ENCODE measurements at places on chromosomes 7 and 10.

DNA sequence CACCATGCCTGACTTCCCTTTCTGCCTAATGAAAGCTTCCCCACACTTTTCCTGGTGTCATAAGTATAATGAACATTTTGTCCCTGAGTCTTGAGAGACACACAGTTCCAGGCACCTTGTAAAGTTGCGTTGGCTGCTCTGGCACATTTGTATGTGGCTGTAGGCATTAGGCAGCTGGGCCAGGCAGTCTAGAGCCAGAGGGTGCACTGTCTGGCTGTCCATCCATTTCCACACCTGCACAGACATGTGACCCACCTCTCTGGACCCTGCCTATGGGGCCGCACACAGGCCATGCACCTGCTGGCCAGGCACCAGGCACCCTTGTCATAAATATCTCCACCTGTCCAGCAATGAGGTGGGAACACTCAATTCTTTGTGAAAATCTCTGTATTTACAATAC lies 54.7 kb upstream of the ANTXRL start:
- DNase-seq = no peak

DNA sequence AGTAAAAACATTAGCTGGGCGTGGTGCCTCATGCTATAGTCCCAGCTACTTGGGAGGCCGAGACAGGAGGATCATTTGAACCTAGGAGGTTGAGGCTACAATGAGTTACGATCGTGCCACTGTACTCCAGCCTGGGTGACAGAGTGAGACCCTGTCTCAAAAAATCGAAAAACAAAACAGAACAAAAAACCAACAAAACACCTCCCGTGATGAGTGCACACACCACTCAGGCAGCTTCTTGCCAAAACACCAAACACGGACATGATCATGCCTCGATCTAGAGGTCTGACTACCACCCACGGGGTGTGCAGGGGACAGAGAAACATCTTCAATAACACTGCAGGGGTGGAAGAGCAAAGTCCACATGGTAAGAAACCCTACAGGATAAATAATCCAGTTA lies 44.4 kb downstream of the AMZ1 start:
- no peak for DNase-seq

DNA sequence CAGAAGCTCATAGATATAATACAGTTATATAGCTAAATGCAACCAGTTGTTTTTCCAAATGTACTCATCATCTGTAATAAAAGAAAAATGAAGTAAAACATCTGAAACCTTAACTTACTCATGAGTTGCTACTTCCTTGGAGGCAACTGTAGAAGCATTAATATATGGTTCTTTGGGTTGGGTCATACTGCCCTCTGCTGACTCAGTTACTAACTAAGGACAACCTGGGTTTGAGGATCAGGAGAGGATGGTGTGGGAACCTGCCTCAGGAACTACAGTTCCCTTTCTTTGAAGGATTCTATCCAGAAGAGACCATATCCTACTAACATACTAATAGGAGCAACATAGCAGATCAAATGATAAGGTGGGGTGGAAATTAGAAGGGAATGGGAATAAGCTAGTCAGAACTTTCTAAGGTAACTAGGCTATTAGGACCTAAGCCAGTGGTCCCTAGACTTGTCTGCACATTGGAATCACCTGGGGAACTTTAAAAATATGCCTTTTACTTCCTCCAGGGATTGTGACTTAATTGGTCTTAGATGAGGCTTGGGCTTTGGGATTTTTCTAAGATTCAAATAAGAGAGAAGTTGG lies 20.7 kb downstream of the COX15 start:
- DNase-seq = peak; percentile 38

DNA sequence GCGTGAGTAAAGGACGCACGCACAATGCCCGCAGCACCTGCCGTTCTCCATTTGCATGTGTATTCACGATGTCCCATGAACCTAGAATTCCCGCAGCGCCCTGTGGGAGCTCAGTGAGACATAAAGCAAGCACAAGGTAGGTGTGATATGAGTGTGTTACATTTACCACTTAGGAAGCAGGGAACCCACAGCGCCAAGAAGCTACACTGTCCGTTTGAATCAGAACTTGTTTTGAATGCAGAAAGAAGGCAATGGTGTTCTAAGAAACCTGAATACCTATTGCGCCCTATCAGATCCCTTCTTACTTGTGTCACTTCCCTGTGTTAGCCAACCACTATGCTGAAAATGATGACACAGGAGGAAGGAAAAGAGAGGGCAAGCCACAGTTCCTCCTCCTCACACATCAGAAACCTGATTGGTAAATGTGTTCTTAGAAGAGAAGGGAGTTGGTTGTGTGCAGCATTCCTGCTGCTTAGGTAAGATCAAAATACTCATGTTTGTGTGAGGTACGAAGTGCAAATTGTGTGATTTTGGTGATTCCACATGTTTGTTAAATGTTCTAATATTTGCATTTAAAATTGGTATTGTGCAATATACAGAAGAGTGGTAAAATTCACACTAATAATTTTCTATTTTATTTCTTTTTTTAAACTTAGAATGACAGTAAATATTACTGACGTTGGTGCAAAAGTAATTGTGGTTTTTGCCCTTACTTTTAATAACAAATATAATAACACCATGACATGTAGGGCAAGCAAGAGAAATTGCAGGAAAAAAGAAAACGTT lies 185.4 kb downstream of the SEC23IP start:
- DNase-seq = peak; percentile 49

DNA sequence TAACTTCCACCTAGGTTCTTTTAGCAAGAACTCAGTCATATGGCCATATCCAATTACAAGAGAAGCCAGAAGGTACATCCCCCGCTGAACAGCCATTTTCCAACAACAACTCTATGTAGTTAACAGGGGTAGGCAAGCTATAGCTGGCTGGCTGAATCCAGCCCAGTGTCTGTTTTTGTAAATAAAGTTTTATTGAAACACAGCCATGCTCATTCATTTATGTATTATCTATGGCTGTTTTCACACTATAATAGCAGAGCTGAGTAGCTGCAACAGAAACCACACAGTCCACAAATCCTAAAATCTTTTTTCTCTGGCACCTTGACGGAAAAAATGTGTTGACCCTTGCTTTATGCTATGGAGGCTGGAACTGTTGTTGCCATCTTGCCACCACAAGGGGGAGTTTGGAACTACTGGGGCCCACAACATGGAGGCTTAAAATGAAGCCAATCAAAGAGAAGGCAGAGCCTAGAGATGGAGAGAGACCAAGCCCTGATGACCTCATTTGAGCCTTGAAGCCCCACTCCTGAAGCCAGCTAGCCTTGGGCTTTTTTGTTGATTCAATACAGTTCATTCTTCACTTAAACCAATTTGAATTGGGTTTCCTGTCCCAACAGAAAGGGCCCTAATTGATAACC lies 33.3 kb upstream of the XPNPEP1 start:
- peak; percentile 49 for DNase-seq

All from activated CD4-positive, alpha-beta T cell treated with anti-CD3 and anti-CD28 coated beads, Interleukin-2, Interleukin-4, amounts not matched to agents 100 ng/mL and 50 ng/mL, durations not matched to agents 16 hours and 8 hours (primary cell).